Osteocyte (in vitro differentiated cells): ENCODE measurements at places on chromosomes 12 and 14. TPM values are rescaled to one million over a fixed set of nuclear protein-coding genes. Genes with fewer than 3 reads are reported as not detected.

Gene SLC10A1
- not detected in 2 replicates for total RNA-seq

Gene PTPRQ
- total RNA-seq, result 0.13 and 0.35 TPM in 2 replicates

Gene ALDH1L2
- 85.5 and 90.5 TPM in 2 replicates for total RNA-seq

Gene RAPGEF3
- total RNA-seq, result 1.2 and 1.9 TPM in 2 replicates

Gene CABP1
- total RNA-seq, result not detected in 2 replicates

Gene TIMM9
- total RNA-seq, result 39.6 and 40.1 TPM in 2 replicates

Gene KCNC2
- total RNA-seq, result not detected in 2 replicates

Gene GLT1D1
- 0.11 TPM in 1 of 2 replicates, not detected in the other for total RNA-seq

Gene COCH
- total RNA-seq, result 4.8 and 6.0 TPM in 2 replicates

Gene ALG10B
- total RNA-seq, result 11.8 and 12.5 TPM in 2 replicates

Gene ETFBKMT
- 3.7 and 4.7 TPM in 2 replicates for total RNA-seq

Gene KRT6A
- not detected in 2 replicates for total RNA-seq

Gene KRT3
- not detected in 2 replicates for total RNA-seq

Gene TAS2R13
- total RNA-seq, result 1.2 and 2.4 TPM in 2 replicates

Gene FSCB
- total RNA-seq, result not detected in 2 replicates

Gene NYNRIN
- 39.6 and 40.2 TPM in 2 replicates for total RNA-seq

Gene TTC6
- not detected in 2 replicates for total RNA-seq

Gene ASCL1
- total RNA-seq, result not detected in 2 replicates

Gene FAR2
- 34.4 and 37.1 TPM in 2 replicates for total RNA-seq

Gene DDX24
- 167 and 170 TPM in 2 replicates for total RNA-seq

Gene LIN52
- 9.0 and 10.4 TPM in 2 replicates for total RNA-seq

Gene KRT75
- total RNA-seq, result not detected in 2 replicates

Gene DLST
- total RNA-seq, result 101 and 107 TPM in 2 replicates

Gene KLHL33
- 0.05 and 0.08 TPM in 2 replicates for total RNA-seq

Gene DHRS2
- not detected in 2 replicates for total RNA-seq

Gene SOX5
- total RNA-seq, result 5.4 and 6.3 TPM in 2 replicates

Gene C12orf50
- 0.08 TPM in 1 of 2 replicates, not detected in the other for total RNA-seq

Gene ELK3
- 49.3 and 49.5 TPM in 2 replicates for total RNA-seq

Gene HOXC9
- total RNA-seq, result not detected in 2 replicates

Gene RIMBP2
- total RNA-seq, result 0.13 TPM in 1 of 2 replicates, not detected in the other

Gene KRT1
- not detected in 2 replicates for total RNA-seq

Gene OR4K13
- not detected in 2 replicates for total RNA-seq

Gene POP5
- 36.9 and 42.0 TPM in 2 replicates for total RNA-seq

Gene KRT78
- total RNA-seq, result not detected in 2 replicates

Gene CEBPE
- total RNA-seq, result not detected in 2 replicates

Gene TCL1B
- total RNA-seq, result not detected in 2 replicates

Gene KRT85
- not detected in 2 replicates for total RNA-seq

Gene TAS2R30
- total RNA-seq, result 2.6 and 3.4 TPM in 2 replicates

Gene CBLN3
- 5.5 and 6.1 TPM in 2 replicates for total RNA-seq

Gene KCNJ8
- 0.24 and 0.59 TPM in 2 replicates for total RNA-seq
